Urothelium cell line (cell line): ENCODE measurements at places on chromosomes 3 and 15.

DNA sequence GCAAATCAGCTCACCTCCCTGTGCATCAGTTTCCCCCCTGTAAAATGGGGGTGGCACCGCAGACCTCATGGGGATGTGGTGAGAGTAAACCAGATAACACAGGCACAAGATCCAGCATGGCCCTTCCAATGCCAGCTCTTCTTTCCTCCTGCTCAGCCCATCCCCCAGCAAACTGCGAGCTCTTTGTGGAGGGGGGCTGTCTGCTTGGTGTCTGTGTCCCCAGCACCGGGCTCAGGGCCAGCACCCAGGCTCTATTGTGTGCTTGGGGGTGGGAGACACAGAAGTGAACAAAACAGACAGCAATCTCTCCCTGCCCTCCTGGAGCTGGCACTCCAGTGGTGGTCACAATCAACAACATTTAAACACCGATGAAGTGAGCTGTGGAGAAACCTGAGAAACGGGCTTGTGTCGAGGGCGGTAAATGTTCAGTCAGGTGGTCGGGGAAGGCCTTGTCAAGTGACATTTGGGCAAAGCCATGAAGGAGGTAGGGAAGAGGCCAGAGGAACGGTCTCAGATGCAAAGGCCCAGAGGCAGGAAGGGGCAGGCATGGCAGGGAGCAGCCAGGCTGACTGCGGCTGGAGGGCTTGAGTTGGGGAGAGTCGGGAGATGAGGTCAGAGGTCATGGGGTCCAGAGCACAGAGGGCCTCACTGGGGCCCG is 28.4 kb downstream of the GRIP2 start:
- DNase-seq = no peak

DNA sequence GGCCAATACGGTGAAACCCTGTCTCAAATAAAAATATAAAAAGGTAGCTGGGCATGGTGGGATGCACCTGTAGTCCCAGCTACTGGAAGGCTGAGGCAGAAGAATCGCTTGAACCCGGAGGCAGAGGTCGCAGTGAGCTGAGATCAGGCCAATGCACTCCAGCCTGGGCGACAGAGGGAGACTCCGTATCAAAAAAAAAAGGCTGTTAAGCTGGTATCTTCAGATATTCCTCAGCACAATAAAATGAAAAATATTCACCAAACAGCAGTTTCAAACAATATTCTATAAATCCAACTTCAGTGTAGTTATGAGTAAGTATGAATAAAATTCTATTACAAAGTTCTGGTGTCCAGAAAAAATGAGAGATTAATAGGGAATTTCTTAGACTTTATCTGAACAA is 14.2 kb downstream of the DENND4A start:
- no peak for DNase-seq

DNA sequence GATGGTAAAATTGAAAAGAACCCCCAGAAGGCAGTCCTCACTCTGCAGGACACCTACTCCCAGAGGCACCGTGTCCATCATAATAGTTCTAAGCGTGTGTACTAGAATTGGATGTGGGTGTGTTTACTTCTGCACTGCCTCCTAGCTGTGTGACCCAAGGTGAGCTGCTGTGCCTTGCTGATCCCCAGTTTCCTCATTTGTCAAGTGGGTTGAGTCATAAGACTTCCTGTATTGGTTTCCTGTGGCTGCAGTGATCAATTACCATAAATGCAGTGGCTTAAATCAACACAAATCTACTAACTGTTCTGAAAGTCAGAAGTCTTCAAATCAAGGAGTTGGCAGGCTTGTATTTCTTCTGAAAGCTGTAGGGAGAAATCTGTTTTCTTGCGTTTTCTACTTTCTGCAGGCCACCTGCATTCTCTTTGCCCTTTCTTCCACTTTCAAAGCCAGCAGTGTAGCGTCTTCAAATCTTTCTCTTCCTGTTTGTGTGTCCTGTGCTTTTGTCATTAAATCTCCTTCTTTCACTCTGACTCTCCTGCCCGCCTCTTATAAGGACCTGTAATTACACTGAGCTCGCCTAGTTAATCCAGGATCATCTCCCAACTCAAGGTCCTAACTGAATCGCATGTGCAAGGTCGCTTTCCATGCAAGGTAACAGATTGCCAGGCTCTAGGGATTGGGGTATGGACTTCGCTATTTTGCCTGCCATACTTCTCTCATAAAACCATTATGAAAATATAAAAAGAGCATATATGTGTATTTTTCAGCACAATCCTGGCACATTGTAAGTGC is 59.0 kb downstream of the RORA start:
- no peak for DNase-seq

DNA sequence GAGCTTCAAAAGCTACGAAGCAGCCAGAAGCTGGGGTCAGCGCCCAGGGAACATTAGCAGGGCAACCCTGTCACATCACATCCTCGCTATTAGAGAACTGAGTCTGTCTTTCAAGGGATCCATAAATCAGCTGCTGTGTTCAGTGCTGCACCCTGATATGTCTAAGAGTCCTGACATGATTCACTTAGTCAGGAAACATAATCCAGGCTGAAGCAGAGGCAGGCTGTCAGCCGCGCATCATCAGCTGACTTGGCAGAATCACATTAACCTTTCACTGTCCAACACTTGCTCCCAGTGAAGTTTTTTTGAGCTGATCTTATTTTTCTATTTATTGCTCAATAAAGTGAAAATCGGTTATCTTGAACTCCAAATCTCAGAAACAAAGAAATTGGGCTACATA is 23.5 kb downstream of the MYH15 start:
- peak; percentile 48 for DNase-seq

DNA sequence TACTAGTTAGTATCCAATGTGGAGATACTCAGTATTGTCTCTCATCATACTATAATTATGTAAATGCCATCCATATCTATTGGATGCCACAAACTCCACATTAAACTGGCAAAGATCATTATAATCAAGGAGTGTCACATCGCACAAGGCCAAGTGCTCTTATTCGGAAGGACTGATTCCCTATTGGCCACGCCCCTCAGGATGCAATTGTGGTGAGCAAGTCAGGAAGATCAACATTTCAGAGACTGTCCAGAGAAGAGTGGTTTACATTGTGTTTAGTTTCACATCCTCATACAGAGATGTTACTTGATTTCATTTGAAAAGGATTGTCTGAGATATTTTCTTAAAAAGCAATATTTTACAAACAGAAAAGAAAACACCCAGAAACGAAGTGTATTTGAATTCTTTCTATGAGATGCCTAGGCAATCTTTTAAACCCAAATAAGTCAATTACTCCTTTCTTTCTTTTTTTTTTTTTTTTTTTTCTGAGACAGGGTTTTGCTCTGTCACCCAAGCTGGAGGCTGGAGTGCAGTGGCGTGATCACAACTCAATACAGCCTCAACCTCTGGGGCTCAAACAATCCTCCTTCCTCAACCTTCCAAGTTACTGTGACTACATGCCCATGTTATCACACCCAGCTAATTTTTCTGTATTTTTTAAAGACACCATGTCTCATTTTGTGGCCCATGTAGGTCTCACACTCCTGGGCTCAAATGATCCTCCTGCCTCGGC is 369.1 kb downstream of the RBMS3 start:
- DNase-seq = no peak

- DNase-seq = no peak
These were observed 61.1 kb upstream of the IQSEC1 start for GRCh38 chr3:13134166-13134878.

- DNase-seq = peak; percentile 73
These were observed 68.6 kb downstream of the ABHD5 start for GRCh38 chr3:43759297-43759782.

DNA sequence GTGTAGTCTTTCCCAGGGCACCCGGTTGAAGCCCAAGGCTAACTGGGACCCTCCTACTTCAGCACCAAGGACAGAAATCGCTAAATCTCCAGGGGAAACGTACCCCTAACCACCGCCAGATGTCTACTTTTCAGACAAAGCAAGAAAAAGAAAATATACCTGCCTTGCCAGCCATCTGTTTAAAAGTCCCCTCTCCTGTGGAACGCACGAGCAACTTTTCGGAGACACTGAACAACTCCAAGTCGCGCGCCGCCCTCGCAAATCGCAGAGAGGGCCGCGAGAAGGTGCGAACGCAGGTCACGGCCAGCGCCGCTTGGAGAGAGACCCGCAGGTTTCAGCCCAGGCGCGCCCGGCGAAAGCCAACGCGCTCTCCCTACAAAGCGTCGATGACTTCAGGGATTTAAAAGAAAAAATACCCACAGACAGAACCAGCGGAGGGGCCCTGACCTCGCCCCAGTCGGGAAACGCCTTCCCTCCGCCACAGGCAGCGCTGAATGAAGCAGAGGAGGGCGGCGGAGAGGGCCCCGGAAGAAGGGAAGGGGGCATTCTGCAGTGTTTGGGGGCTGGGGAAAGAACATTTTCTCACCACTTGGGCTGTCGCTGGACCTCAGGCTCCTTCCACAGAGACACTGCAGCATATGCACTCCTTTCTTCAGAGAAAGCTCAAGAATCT is 213.1 kb downstream of the FGF12 start:
- peak; percentile 44 for DNase-seq

GRCh38 chr3:108380128-108380795 is 83.9 kb downstream of the HHLA2 start:
- DNase-seq = no peak

DNA sequence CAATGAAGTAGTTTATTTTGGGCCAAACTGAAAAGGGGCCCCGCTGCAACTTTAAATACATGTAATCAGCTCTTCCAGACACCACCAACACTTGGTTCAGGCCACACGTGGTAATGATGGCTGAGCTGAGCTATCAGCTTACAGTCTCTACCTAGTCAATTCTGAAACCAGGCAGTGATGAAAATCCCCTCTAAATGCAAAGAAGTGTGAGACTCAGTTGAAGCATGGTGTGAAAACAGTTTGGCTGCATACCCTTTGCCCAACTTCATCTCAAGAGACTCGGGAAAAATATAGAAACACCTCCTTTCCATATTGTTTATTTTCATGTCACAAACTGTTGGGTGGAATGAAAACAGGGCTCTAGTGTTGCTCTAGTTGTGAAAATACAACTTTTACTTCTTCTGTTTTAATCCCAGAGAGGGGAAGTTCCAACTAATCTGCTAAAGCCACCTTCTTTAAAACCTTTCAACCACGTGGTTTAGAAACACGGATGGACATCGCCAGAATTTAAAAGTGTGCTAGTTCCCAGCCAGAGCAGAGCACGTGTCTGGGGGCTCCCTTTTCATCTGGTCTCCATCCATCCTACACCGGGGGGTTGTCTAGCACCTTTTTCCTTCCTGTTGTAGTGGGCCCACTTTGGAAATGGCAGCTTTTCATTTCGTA is 229.1 kb downstream of the EPHB1 start:
- DNase-seq = no peak

DNA sequence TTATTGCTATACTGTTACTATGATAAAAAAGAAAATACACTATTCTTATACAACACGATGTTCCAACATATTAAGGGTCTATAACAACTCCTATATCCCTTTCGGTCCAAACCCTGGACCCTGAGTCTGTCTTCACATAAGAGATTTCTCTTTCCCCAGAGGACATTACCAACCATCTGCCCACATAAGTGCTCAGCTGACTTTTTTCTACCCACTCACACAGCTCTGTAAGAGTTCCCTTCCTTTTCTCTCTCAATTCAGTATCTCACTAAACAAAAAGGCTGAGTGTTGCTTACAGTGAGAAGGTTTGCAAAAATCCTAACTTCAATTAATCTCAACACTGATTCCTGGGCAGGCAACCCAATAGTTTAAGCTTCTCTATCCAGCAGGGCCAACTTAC is 30.5 kb downstream of the ITGB5 start:
- DNase-seq = no peak

GRCh38 chr3:184177331-184177731 is 2.7 kb downstream of the AP2M1 start:
- DNase-seq = no peak

DNA sequence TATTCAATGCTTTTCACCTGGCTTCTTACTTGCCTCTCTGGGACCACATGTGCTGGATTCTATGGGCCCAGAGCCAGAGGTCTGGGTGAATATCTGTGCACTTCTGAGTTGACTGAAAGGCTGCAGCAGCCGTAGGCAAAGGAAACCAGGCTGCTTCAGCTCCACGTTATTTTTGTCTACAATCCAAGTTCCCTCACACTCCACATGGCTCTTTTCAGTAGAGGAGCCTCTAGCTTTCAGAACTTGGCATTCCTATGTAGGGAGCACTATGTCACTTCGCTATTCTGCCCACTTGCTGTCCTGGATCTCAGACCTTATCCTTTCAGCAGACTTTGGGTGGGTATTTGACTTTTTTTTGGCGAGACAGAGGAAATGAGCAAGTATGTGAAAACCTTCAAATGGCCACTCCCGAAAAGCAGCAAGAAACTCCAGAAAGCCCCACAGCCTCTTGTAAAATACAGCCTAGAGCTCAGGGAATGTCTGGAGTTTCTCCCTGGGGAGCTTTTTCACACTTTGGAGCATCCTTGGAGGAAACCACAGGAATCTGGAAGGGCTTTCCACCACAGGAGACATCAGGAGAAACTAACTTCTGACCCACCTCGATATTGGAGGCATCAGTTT is 80.9 kb downstream of the DUT start:
- DNase-seq = no peak

DNA sequence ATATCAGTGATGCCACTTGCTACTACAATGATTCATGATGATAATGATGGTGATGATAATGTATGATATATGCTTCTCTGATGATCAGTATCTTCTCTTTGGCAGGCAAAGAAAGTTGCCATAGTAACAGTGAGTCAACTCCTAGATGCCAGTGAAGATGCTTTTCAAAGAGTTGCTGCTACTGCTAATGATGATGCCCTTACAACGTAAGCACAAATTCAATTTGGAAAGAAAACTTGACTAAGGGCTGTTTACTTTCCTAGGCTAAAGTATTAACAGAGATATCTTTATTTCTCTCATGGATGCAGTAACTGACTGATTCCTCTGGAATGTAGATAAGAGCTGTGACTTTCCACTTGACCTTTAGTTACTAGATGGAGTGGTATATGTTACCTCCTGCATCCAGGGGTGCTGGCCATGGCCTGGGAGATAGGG is 27.8 kb downstream of the ADGRG7 start:
- no peak for DNase-seq

GRCh38 chr3:115697263-115698053 is 74.1 kb downstream of the GAP43 start:
- peak; percentile 24 for DNase-seq

DNA sequence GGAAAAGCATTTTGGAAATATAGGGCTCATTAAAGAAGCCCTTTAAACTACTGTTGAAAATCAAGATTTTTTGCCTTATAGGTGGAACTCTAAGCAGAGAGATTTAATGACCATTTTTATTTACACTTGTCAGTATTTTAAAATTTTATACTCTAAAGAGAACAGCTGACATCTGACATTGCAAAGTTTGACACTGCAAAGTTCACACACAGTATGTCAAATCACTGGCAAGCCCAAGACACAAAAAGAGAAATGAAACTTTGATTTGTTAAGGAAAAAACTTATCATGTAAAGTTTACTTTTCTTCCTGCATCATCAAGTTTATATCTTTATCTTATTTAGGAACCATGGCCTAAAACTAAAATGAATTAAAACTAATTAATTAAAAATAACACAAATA is 40.2 kb downstream of the DPH6 start:
- no peak for DNase-seq

DNA sequence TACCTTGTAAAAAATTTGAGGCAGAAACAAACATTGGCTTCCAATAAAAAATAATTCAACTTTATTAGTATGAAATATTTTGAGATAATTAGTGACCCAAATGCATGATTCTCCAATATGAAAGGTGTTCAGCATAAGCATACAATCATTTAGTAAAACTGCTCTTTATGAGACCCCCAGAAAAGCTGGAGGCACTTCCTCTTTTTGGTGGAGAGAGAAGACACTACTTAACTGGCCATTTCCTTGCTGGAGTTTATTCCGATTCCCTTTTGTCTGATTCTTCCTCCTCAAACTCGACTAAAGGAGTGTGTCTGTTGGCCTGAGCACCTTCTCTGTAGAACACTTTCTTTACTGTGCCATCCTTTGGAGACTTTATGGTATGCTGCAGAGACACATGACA is 34.8 kb upstream of the DCUN1D1 start:
- DNase-seq = no peak
